Breast epithelium (tissue), 4 donors: ENCODE measurements at places on chromosomes 11 and 22. TPM values are rescaled to one million over a fixed set of nuclear protein-coding genes. Genes with fewer than 3 reads are reported as not detected.

CXCR5 gene
- not detected for total RNA-seq

SLC6A5 gene
- total RNA-seq = not detected

RHOD gene
- 30.5 TPM for total RNA-seq

MRGPRX1 gene
- total RNA-seq = not detected

OR8K1 gene
- not detected for total RNA-seq

USP28 gene
- total RNA-seq = 30.2 TPM

SLCO2B1 gene
- 32.3 TPM for total RNA-seq

RIMBP3C gene
- total RNA-seq = 0.15 TPM

PLXNB2 gene
- total RNA-seq = 79.0 TPM

LRRC75B gene
- 23.1 TPM for total RNA-seq

SCGB1C1 gene
- total RNA-seq = not detected

MACROD1 gene
- 40.3 TPM for total RNA-seq
